ENCODE measurements at places on chromosomes 6 and 20.

GRCh38 chr6:112343390-112343789 lies 3.7 kb upstream of the RFPL4B start:
- DNase-seq, result no peak

DNA sequence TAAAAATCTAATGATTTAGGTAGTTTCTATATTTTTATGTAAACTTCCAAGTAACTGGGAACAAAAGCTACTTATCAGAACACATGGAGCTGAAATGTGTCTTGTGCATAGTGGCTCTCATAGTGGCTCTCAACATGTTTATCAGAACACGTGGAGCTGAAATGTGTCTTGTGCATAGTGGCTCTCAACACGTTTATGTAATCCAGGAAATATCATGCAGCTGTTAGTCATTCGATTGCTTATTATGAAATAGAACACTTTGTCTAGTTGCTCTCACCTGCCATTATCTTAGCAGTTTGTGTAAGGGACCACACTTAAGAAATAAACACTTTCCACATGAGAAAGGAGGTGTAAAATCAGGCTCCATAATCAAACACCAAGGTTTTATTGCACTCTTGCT lies 119.2 kb upstream of the ASCC3 start:
- DNase-seq, result no peak

GRCh38 chr6:120854583-120854982 lies 479.7 kb downstream of the TBC1D32 start:
- no peak for DNase-seq

DNA sequence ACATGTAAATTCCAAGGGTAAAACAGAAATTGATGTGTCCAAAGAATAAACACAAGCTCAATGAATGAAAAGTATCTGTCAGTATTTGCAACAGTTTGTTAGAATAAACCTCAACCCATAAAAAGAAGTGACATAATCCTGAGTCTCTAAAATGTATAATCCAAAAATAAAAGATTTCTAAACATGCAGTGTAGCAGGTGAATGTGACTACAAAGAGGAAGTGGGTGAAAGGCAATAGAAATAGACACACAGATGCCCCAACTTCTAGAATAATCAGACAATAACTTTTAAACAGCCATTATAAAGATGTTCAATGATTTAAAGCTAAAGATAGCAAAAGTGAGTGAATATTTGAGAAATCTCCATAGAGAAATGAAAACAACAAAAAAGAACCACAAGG lies 1009.2 kb upstream of the GJE1 start:
- no peak for DNase-seq

GRCh38 chr20:33687993-33688937 lies 2.1 kb upstream of the E2F1 start:
- DNase-seq, result no peak

DNA sequence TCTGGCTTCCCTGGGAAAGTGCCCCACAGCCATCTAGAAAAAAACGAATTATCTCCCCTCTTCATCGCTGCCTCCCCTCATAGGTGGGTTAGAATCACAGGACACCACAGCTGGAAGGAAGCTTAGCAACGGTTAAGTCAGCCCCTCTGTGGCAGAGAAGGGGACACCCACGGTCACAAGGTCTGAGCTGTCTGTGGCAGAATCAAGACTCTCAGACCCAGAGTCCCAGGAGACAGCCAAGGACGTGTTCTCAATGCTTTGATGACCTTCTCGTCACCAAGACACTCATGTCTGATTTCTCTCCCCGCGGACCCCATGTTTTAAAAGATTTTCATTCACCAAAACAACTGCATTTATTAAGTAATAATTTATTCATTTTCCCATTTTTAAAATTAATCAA lies 221.5 kb downstream of the NRN1 start:
- no peak for DNase-seq

- no peak for DNase-seq
Measured at GRCh38 chr6:43386492-43386891, 17.0 kb upstream of the ZNF318 start.

GRCh38 chr6:12898603-12899002 lies 182.0 kb downstream of the PHACTR1 start:
- no peak for DNase-seq

DNA sequence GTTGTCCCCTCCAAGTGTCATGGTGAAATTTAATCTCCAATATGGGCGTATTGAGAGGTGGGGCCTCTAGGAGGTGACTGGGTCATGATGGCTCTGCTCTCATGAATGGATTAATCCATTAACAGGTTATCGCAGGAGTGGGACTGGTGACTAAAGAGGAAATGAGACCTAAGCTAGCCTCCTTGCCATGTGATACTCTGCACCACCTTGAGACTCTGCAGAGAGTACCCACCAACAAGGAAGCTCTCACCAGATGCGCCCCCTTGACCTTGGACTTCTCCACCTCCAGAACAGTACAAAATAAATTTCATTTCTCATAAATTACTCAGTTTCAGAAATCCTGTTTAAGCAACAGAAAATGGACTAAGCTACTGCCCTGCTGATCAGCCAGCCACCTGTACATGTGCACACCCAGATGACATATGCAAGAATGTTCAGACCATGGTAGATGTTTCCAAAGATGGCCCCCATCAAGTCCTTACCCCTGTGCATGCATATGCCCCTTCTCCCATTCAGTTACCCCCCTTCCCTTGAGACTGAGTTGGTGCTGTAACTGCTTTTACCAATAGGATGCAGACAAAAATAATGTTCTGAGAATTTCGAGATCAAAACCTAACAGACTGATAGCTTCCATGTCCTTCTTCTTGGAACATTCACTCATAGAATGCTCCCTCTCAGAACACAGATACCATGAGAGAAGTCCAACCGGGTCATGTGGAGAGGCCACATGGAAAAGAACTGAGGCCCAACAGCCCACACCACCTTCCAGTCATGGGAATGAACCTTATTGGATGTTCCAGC lies 28.4 kb downstream of the MAP3K5 start:
- no peak for DNase-seq

DNA sequence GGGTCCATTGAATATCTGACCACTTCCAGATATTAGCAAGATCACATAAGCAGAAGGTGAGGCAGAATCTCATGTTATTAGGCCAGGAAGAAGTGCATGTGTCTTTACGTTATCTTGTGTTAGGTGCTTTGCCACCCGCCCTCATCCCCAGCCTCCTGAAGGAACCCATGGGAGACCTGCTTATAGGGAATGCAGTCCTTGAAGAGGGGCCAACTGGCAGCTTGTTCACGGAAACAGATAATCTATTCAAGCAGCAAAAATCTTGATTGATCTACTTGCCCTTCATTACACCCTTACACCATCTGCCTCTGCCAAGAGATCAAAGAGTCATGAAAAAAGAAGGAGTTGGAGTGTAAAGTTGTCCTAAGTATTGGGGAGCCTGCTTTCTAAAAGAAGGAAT lies 576.4 kb downstream of the HTR1B start:
- no peak for DNase-seq

Measured in stimulated activated CD4-positive, alpha-beta T cell treated with anti-CD3 and anti-CD28 coated beads, Interleukin-1b, Interleukin-23, amount 100 ng/mL, for 4 hours (primary cell).